ENCODE measurements at places on chromosomes 1 and 21.

- no peak for DNase-seq
Measured at GRCh38 chr1:26999440-26999987, 6.0 kb downstream of the TRNP1 start.

DNA sequence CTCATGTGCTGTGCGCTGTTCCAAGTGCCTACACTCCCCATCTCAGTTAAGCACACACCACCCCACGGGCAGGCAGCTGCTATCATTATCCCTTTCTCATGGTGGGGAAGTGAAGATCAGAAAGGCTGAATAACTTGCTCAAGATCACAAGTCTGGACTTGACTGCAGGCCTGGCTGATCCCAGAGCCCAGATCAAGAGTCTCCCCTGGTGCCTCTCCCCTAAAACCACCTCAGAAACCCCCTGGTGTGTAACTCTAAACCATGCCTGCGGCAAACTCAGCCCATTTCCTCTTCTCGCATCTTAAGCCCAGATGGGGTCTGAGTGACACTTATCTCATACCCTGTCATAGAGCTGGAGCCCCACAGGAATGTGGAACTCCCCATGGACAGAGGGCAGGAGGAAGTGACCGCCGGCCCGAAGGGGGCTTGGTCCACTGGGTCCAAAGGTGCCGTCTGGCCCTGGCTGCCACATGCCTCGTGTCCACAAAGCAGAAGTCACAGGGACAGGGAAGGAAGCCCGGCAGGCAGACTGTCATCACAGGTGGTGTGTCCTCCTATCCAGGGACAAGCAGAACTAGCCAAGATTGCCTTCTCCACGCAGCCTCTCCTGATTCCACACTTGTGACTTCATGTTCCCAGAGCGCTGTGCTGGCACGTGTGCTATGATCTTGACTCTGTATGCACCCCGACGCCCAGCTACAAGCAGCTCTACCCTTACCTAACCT lies 92.1 kb downstream of the SYF2 start:
- no peak for DNase-seq

GRCh38 chr1:119052267-119052666 lies 64.1 kb upstream of the TBX15 start:
- no peak for DNase-seq

GRCh38 chr1:101253976-101254674 lies 17.3 kb downstream of the S1PR1 start:
- no peak for DNase-seq

DNA sequence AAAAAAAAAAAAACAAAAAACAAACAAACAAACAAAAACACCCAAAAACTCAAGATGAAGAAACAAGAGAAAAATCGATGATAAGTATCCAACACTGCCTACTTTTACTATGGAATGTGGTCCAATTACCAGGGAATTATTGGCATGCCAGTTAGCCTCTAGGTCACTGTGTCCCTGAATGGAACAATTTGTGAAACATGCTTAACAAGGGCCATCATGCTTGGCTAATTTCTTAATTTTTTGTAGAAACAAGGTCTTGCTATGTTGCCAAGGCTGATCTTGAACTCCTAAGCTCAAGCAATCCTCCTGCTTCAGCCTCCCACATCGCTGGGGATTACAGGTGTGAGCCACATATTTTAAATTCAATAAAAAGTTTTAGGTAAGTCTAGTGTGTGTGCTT lies 23.9 kb downstream of the PLPP3 start:
- no peak for DNase-seq

- no peak for DNase-seq
Measured at GRCh38 chr1:6260433-6260934, 414 bp downstream of the GPR153 start.

DNA sequence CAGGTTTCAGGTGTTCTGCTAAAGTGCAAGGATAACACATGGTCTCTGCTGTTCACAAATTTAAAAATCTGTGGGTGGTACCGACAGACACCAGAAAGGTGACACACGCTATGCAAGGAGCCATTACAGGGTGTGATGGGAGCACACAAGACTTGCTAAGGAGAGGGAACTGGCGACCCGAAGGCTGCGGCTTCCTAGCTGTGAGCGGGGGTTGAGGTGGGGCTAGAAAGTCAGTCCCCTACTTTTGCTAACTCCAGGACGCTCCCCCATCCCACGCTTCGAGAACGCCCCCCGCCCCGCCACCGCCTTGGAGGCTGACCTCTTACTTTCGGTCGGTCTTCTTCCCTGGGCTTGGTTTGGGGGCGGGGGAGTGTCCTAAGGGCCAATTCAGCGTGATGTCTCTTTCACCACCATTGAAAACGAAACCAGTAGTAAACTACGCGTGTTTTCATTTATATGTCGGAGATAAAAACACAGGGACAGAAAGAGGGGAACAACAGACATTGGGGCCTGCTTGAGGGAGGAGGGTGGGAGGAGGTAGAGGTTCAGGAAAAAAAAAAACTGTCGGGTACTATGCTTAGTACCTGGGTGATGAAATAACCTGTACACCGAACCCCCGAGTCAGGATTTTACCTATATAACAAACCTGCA lies 1.1 kb downstream of the CKS1B start:
- no peak for DNase-seq

DNA sequence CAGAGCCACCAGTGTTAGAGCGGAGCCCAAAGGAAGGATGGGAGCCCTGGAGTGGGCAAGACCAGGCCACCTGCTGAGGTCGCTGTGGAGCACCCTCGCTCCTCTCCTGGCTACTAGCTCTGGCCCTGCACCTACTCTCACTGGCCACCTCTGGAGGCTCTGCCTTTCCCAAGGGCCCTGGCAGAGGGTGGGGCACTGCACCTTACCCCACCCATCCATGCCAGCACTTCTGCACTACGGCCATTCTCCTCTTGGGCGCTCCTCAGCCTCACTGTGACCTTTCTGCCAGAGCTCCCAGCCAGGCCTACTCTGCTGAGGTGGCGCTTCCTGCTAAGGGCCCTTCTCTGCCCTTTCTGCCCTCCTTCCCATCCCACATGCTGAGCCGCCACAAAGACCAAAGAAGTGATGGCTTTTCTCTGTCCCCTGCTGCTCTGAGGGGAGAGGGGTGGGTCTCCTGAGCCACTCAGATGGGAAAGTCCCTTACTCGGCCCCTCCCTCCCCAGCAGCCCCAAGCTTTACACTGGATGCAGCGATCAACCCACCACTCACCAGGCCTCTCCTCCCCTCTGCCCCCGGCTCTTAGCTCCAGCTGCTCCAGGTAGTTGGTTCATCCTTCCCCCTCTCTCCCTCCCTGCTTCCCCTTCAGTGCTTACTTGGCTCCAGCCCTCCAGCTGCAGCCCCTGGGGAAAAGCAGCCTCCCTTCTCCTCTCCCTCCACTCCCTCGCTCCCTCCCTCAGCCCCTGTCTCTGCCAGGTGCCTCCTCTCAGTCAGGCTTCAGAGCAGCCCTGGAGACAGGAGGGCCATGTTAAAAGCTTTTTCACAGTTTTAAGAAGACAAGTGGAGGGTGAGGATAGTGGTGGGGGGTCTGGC lies 14.8 kb upstream of the TMEM222 start:
- no peak for DNase-seq

DNA sequence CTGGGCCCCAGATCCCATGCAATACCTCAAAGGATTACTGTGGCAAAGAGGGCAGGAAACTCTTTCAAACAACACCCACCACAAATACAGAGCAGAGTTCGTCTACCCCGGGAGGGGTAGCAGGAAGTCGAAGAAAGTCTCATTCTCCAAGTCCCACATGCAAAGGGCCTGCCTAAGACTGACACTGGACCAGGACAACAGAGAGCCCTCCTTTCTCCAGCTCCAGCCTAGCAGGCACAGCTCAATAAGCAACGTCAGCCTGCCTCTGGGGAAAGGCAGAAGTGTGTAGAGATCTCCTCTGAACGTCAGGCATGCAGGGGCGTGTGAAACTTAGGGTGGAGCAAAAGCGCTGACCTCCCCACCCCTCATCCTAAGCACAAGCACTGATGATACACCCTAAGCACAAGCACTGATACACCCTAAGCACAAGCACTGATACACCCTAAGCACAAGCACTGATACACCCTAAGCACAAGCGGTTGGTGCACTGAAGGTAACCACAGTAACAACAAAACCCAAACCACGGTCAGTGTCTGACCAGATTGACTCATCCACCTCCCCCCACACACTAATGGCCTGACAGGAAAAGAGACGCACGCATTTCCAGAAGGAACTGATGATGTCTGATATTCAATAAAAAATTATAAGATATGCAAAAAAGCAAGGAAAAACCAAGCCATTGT lies 1.3 kb downstream of the KRTAP12-3 start:
- no peak for DNase-seq

- DNase-seq = no peak
Measured at GRCh38 chr1:99266726-99267125, 2.4 kb downstream of the PLPPR4 start.

DNA sequence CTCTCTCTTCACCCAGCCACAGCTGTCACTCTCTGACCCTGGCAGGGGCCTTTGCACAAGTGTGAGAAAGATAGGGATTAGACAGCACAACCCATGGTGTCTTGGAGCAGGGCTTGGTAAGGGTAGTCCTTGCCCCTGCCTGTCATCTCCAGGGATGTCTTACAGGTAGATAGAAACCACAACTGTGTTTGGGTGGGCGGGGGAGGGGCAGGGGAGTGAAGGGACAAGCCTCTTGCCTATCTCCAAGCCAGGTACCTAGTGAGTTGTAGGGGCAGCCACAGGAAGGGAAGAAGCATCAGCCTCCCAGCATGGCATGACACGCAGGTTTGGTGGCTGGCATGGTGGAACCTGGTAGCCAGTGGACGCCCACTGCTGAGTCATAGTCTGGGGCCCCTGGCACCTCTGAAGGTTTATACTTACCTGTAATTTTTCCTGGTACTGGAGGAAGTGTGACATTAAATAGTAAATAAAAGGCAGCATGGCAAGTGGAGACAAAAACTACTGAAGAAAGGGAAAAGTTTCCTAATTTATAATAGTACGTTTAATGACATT lies 97.5 kb downstream of the CLEC20A start:
- DNase-seq = no peak

GRCh38 chr1:240465531-240465940 lies 146.4 kb downstream of the GREM2 start:
- DNase-seq = no peak

DNA sequence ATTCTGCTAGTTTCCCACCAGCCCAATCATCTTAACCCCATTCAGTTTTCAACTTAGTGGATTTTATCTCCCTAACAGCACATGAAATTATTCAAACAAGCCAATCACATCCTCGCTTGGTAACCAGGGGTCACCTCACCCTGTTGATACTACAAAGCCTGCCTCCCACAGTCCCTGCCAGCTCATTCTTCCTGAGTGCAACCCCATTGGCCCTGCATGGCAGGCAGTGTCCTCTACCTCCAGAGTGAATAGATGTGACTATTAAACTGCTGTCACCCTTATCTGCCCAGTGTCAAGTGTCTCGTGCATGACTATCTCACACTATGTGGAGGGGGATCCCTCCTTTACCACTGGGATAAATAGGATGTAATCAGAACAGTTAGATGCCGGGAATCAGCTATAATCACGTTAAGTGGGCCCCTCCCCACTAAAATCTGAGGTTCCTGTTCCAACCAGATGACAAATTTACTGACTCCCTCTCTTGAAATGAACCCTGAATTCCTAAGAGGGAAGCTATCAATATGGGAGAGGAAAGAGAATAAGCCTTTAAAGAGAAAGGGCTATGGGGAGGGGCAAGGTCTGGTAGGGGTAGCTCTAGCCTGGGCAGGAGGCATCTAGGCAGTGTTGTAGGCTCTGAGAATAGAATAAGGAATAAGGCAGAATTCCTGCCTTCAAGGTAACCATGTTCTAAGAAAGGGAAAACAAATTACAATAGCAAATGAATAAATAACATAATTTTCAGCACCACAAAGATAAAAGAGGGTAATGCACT lies 155.9 kb downstream of the SLC30A10 start:
- DNase-seq = no peak

- DNase-seq = no peak
Measured at GRCh38 chr1:106787520-106787919, 269.0 kb upstream of the PRMT6 start.

DNA sequence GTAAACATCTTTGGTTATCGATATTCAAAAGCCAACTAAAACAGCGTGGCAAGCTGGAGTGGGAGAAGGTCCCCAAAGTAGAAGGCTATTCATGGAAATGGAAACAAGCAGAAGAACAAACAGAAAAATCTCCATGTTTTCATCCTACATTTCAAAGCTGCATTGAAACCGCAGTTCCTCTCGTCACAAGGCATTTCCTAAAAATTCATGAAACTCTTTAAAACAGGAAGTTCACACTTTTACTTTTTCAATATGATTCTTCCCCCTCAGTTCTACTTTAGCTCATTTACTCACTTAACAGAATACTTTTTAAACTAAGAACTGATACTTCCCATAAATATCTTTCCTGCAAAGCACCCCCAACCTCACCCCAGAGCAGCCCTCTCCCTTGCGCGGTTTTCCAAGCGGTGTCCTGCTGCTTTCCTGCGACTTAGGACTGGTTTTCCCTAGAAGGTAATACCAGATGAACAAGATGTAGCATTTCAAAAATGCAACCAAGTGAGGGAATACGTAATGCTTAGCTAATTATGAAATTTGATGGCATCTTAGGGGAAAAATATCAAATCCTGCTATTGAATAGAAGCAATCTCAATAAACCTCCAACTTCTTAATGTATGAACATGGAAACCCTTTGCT lies 228.3 kb upstream of the PKN2 start:
- no peak for DNase-seq

- no peak for DNase-seq
Measured at GRCh38 chr1:15417059-15417934, 7.6 kb downstream of the EFHD2 start.

GRCh38 chr1:30385246-30385995 lies 338.0 kb downstream of the MATN1 start:
- no peak for DNase-seq

DNA sequence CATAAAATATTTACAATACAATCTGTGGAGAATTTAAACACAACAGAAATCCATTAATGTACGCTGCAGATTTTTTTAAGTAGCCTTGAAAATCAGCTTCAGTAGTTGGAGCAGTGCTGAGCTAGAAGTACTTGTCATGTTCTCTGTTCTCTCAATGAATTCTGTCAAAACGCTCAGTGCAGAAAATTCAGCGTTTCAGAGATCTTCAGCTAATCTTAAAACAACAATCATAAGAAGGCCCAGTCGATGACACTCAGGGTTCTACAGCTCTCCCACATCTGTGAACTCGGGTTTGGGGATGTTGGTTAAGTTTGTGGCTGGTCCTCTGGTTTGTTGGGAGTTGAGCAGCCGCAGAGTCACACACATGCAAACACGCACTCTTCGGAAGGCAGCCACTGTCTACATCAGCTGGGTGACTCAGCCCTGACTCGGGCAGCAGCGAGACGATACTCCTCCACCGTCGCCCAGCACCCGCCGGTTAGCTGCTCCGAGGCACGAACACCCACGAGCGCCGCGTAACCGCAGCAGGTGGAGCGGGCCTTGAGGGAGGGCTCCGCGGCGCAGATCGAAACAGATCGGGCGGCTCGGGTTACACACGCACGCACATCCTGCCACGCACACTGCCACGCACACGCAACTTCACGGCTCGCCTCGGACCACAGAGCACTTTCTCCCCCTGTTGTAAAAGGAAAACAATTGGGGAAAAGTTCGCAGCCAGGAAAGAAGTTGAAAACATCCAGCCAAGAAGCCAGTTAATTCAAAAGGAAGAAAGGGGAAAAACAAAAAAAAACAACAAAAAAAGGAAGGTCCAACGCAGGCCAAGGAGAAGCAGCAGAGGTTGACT lies 161.2 kb downstream of the RUNX1 start:
- peak; percentile 14 for DNase-seq
